ENCODE measurements at places on chromosomes 6 and 20.

DNA sequence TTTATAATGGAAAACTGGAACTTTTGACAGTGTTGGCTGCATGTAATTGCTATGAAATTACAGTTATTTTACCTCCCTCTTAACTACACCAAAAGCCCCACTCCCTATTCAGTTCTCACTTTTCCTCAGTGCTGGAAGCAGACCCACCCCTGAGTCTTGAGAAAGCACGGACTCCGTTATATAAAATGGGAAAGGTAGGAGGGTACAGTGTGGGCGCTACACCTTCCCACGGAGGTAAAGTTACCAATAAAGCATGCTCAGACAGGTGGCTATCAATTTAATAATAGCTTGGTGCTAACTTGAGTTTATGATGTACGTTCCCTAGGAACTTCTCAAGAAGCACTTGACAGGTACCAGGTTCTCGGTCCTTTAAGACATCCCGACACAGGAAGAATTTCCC lies 59.0 kb downstream of the CLIC5 start:
- no peak for DNase-seq

- DNase-seq, result no peak
These were observed 7.5 kb downstream of the RFX6 start for GRCh38 chr6:116884530-116884929.

DNA sequence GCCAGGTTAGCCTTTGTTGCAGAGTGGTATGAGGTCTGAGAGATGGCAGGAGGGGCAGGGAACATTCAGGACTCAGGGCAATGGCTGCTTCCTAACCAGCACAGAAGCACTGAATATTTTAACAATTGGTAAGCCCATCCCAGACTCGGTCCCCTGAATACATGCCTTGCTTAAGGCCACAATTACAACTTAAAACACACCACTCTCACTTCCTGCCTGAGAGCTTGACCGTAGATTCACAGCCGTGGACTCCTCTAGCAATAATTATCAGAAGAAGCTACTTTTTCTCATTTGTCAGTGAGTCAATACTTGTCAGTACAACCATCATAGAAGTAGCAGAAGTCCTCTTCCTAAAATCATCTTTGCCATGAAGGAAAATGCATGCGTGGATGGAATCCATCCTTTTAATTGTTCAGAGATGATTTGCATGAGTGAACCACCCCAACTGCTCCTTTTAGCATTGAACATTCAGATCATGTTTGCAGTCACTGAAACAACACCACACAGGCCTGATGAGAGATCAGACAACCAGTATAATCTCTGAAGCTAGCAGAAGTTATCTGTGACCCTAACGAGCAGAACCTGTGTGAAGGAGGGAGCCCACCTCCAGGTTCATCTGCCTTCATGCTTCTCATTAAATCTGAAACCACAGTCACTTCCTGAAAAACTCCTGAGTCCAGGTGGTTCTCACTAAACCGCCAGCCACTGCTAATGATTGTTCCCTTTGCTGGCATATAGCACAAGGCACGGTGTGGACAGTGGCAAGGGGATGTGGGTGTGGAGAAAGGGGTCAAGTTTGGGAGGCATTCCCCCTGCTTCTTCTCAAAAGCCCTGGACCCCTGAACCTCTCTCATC lies 333.9 kb upstream of the CNR1 start:
- no peak for DNase-seq

- DNase-seq, result no peak
These were observed 49.7 kb downstream of the SYNE1 start for GRCh38 chr6:152587473-152587872.

GRCh38 chr20:36474563-36474962 lies 66.8 kb upstream of the MYL9 start:
- no peak for DNase-seq

DNA sequence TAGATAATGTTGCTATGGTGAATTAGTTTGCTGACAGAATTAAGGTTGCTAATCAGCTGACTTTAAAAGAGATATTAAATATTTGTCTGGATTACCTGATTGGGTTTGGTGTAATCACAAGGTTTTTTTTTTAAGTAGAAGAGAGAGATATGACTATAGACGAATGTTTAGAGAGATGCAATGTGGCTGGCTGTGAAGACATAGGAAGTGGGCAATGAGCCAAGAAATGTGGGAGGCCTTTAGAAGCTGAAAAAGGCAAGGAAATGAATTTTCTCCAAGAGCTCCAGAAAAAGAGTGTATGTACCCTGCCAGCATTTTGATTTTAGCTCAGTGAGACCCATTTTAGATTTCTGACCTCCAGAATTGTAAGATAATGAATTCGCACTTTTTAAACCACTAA lies 598.3 kb downstream of the PKHD1 start:
- no peak for DNase-seq

GRCh38 chr6:90596967-90597539 lies 10.2 kb upstream of the MAP3K7 start:
- DNase-seq, result no peak

DNA sequence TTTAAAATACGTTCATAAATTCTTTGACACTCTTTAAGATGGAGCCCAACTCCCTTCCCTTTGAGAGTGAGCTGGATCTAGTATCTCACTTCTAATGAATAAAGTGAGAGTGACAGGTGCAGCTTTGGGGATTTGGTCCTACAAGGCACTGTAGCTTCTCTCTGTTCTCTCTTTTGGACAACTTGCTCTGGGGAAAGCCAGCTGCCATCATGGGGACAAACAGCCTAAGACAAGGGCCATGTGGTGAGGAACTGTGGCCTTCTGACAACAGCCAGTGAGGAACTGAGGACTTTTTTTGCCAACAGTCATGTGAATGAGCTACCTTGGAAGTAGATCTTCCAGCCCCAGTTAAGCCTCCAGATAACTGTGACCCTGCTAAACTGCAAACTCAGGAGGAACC lies 272.8 kb upstream of the AGPAT4 start:
- no peak for DNase-seq

- no peak for DNase-seq
These were observed 27.8 kb upstream of the SRPK1 start for GRCh38 chr6:35948725-35949124.

- DNase-seq, result peak; percentile 17
These were observed 1.3 kb upstream of the UNC5CL start for GRCh38 chr6:41040101-41040939.

- peak; percentile 20 for DNase-seq
These were observed 517.4 kb upstream of the JARID2 start for GRCh38 chr6:14728396-14729024.

DNA sequence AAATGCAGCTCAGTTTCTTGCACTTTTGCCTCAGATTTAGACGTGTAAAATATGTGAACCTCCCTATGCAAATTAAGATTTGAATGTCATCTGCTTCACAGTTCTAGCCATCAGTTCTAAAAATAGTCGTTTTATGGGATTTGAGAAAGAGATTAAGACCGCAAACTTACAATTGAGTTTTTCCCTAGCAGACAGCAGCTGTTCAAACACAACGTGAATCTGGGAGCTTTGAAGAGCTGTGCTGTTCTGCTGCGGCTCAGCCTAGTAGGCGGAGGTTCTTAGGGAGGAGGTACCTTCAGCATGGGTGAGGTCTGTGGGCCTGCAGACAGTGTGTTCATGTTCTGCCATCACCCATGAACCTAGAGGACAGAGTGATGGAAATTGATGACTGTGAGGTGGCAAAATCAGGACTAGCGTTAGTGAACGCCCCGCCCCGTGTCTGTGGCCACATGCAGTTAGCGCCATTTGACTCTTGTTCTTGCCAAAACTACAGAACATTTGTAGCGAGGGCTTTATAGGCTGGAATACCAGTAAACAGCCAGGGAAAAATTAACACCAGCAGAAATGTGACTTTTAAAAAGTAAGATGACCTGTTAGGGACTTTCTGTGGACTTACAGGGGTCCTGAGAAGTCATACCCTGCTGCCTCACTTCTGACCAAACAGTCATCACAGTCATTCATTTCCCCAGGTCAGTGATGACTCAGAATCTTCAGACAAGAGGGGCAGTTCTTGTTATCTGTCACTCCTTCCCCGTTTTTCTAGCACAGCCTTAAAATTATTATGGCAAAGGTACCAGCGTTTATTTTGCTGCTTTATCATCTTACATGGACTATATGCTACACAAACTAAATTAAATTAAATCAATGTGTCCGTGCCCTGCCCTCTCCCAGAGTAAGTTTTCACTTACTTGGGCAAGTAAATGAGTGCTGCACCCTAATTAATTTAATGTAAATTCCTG lies 84.3 kb upstream of the TMEM181 start:
- DNase-seq, result no peak

DNA sequence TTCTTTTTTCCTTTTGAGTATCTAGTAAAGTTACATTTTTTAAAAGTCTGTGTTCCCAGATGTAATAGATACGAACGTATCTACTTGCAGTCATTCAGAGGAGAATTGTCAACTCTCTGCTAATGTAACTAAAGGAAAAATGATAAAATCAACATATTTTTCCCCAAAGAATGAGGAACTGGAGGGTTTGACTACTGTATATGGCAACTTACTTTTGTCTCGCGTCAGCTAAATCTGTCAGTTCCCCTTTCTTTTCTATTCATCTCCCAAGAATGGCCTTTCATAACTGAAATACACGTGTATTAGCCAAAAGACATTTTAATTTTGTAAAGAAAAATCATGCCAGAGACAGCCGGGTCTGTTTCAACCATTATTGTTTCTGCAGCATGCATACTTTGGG lies 5.4 kb downstream of the EYA2 start:
- DNase-seq, result no peak

- DNase-seq, result no peak
These were observed 76.1 kb downstream of the SLC22A3 start for GRCh38 chr6:160424256-160424655.

GRCh38 chr6:7588506-7588905 lies 1.5 kb upstream of the SNRNP48 start:
- DNase-seq, result no peak

DNA sequence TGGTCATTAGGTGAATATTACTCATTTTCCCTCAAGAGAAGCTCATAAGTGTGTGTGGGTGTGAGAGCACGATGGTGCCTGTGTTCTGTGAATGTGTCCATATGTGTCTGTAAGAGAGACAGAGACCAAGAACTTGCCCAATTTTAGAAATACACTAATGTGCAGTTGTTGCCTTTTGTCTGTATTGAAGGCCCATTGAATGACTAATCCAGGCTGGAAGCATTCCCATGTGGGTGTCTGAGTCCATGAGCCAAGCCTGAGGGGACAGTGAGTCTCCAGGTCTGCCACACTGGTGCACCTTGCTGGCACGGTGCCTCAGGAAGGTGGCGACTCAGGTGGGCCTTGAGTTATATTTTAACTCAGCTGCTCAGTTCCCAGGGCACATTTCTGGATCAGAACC lies 25.5 kb upstream of the ASXL1 start:
- no peak for DNase-seq

DNA sequence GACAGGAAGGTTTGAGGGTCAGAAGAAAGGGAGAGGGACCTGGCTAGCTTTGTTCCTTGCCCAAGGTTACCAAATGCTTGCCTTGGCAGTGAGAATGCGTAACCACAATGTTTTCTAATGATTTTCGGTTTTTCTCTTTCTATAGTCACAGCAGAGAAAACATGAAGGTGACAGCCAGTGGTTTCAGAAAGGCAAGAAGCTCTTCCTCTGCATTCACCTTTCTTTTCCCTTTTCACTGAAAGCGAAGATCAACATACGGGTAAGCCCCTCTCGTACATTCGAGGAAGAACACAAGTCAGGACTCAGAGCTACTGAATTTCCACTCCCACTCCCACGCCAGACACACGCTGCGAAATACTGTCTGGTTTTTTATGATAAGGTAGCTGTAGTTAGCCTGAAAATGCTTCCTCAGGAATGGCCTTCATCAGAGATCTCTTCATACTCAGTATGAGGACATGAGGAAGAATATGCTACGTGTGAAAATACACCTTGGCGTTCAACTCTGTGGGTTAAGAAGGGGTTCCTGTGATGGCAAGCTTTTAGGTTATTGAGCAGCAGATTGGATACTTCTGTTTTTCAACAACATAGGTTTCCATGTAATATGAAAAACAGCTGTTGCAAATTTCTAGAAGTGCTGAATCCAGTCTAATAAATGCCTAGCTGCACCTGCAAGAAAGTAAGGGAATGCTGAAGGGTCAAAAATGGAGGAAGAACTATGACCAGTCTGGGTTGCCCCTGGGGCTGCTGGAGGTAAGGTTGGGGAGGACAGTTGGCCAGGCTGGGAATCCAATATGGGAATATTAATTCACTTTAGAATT lies 7.4 kb upstream of the CD83 start:
- DNase-seq, result no peak

DNA sequence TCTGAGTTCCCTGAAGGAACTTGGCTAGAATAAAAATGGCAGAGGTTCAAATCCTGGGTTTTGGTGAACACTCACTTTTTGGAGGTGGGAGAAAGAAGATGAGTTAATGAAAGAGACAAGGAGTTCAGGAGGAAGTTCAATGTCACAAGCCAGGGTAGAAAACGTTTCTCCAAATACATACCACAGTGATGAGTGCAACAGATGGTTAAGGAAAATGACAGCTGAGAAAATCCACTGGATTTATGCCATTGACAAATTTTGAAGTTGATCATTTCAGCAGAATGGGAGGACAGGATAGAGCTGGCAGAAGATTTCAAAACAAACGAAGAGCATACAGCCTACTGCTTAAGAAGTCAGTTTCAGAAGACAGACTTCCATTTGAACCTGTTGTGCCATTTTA lies 122.7 kb downstream of the GFRAL start:
- DNase-seq, result no peak

GRCh38 chr6:1759870-1760269 lies 150.2 kb downstream of the FOXC1 start:
- DNase-seq, result no peak

- DNase-seq, result no peak
These were observed 160.6 kb downstream of the VEGFA start for GRCh38 chr6:43930440-43931154.

DNA sequence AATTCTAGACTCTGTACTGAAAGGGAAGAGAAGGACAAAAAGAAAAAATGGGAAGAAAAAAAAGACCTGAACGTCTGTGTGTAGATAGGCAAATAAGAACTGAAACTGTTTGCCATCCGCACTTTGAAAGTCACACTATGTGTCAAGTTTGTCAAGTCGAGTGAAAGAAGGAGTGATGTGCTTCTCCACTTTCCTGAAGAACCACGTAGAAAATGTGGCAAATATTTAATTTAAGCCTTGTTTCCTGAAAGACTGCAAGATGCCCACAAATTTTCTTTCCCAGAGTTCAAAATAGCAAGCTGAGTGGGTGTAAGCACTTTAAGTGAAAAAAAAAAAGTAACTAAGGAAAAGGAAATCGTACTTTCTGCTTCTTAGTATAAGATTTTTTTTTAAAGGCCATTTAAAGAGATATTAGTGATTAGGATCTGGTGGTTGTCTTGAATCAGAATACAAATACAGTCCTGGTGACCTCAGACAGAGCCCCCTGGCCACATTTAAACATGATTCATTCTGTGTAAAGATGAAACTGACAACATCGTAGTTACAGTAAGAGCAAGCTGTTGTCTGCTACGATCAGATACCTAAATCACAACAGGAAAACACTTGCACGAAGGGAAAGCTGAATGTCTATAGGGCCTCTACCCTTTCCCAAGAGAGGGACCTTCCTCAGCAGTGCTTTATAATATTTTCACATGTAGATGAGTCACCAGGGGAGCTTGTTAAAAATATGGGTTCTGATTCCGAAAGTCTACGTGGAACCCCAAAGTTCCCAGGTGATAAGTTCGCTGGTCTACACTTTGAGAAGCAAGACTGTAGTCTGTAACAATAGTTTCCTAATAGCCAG lies 102.3 kb downstream of the HIVEP2 start:
- DNase-seq, result no peak

All from stimulated activated naive CD8-positive, alpha-beta T cell treated with anti-CD3 and anti-CD28 coated beads, Interleukin-15, Interleukin-2, amounts not matched to agents 100 U/mL and 50 U/mL, for 24 hours (primary cell).